GM23248 (cell line): ENCODE measurements at places on chromosomes 7 and 10. TPM values are rescaled to one million over a fixed set of nuclear protein-coding genes. Genes with fewer than 3 reads are reported as not detected.

GRCh38 chr7:29149036-29149435 is 2.7 kb upstream of the CPVL start:
- H3K4me3 ChIP-seq: no peak overlapping the region
- H3K27me3 ChIP-seq: peaks cover 53% of the 10 kb centered on the region
- no peaks in the 10 kb centered on the region for H3K36me3 ChIP-seq
- H3K27ac ChIP-seq: no peak overlapping the region
- no peak for DNase-seq

DNA sequence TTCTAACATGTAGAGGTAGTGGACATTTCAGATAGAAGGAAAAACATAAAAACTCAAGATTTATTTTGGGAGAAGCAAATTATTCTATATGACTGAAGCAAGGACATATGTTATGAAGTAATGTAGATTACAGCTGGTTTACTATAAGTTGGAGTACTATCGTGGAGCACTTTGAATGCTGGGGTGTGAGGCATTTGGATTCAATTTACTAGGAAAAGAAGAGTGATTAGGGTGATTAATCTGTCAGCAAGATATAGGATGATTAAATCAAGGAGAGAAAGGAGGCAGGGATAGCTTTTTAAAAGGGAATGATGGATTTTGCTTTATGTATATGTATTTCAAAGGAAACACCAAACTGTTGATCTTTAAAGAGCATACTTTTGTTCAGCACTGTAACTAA is 318.4 kb upstream of the KAT6B start:
- peaks cover 13% of the 10 kb centered on the region for H3K4me1 ChIP-seq
- H3K36me3 ChIP-seq: no peaks in the 10 kb centered on the region
- no peak overlapping the region for H3K27ac ChIP-seq

- no peaks in the 10 kb centered on the region for H3K27me3 ChIP-seq
- H3K4me3 ChIP-seq: no peak overlapping the region
- H3K4me1 ChIP-seq: peaks cover 6% of the 10 kb centered on the region
- H3K36me3 ChIP-seq: peaks cover 10% of the 10 kb centered on the region
- DNase-seq: no peak
Measured at GRCh38 chr7:151372612-151373265, 31.1 kb downstream of the NUB1 start.

- H3K36me3 ChIP-seq: no peaks in the 10 kb centered on the region
- peak within 1 kb of the TSS; percentile 91 for H3K27ac ChIP-seq
- DNase-seq: peak; percentile 97
- H3K4me1 ChIP-seq: peaks cover 18% of the 10 kb centered on the region; the same call in 1 of the 2 replicates
- H3K27me3 ChIP-seq: no peaks in the 10 kb centered on the region
Measured at GRCh38 chr7:44748045-44748947, at the start of gene ZMIZ2. Gene ZMIZ2, plus strand, starts transcription at chr7:44748847. Its CDS starts 7,403 bp downstream, at chr7:44756250.

The VSTM2A gene
- not detected in 2 replicates for total RNA-seq

The CLRN3 gene
- total RNA-seq: not detected in 2 replicates

The GRM3 gene
- not detected in 2 replicates for total RNA-seq

The ADARB2 gene
- total RNA-seq: not detected in 2 replicates

The DRGX gene
- total RNA-seq: not detected in 2 replicates

DNA sequence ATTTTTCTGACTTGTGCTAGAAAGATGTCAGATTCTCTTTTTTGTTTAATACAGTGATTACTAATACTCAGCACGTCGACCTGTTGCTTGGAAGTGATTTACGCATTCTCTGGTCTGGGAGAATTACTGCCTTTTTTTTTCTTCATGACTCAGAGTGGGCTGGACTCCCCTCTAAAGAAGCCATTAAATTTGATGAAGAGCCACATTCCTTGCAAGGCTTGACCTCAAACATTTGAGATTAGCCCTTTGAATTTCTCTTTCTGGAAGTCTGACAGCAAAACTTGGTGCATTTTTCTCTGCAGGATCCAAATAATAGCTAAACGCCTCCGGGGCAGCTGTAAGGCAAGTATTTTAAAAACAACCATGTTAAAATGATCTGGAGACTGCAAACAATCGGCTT is 171.6 kb downstream of the GALNT17 start:
- no peaks in the 10 kb centered on the region for H3K36me3 ChIP-seq
- no peak overlapping the region for H3K4me3 ChIP-seq
- no peaks in the 10 kb centered on the region for H3K4me1 ChIP-seq
- DNase-seq: no peak
- H3K27ac ChIP-seq: no peak overlapping the region

- peaks cover 17% of the 10 kb centered on the region; the same call in 1 of the 2 replicates for H3K36me3 ChIP-seq
- DNase-seq: peak; percentile 52
- H3K27me3 ChIP-seq: no peaks in the 10 kb centered on the region
- no peaks in the 10 kb centered on the region for H3K4me1 ChIP-seq
- no peak overlapping the region for H3K4me3 ChIP-seq
- no peak overlapping the region for H3K27ac ChIP-seq
Measured at GRCh38 chr10:125812128-125812750, 10.8 kb downstream of the UROS start.
